Liver (tissue), 10 donors: ENCODE measurements at places on chromosomes 1 and 21. TPM values are rescaled to one million over a fixed set of nuclear protein-coding genes. Genes with fewer than 3 reads are reported as not detected.

The TMEM50B gene
- 31.8 TPM for total RNA-seq

The C1orf74 gene
- 1.8 TPM for total RNA-seq

The ABCA4 gene
- 1.5 TPM for total RNA-seq

The CLCA4 gene
- not detected for total RNA-seq

The S100A3 gene
- total RNA-seq, result not detected

The CD55 gene
- 11.0 TPM for total RNA-seq

GRCh38 chr1:105122041-105122440, 1372.3 kb downstream of the AMY1C start:
- DNase-seq, result no peak

DNA sequence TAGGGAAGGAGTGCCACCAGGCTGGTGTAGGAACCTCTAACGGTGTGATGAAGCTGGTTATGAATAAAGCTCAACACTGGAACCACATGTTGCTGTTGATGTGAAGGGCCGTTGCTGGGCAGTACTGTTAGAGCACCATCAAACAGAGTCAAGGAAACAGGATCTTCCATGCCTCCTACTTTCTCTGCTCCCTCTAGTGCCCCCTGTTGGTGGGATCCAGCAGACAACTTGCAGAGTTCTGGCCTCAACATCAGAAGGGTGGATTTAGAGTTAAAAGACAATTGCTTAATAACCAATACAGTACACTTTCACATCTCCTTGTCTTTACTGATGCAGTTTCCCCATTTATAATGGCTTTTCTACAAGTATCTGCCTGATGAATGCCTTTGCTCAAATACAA, 336.4 kb downstream of the NTNG1 start:
- no peak for DNase-seq

DNA sequence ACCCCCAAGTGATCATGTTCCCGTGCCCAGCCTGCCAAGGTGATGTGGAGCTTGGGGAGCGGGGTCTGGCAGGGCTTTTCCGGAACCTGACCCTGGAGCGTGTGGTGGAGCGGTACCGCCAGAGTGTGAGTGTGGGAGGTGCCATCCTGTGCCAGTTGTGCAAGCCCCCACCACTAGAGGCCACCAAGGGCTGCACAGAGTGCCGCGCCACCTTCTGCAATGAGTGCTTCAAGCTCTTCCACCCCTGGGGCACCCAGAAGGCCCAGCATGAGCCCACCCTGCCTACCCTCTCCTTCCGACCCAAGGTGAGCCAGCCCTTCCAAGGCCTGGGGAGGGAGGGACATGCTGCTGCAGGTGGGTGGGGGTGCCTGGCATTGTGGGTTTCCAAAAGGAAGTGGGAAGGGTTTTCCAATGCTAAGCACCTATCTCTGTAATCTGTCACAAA, 2.3 kb downstream of the TRIM46 start:
- peak; percentile 30 for DNase-seq

GRCh38 chr1:223843934-223844786, 1.6 kb downstream of the TP53BP2 start:
- no peak for DNase-seq

GRCh38 chr1:181972256-181972655, 89.3 kb downstream of the ZNF648 start:
- no peak for DNase-seq

DNA sequence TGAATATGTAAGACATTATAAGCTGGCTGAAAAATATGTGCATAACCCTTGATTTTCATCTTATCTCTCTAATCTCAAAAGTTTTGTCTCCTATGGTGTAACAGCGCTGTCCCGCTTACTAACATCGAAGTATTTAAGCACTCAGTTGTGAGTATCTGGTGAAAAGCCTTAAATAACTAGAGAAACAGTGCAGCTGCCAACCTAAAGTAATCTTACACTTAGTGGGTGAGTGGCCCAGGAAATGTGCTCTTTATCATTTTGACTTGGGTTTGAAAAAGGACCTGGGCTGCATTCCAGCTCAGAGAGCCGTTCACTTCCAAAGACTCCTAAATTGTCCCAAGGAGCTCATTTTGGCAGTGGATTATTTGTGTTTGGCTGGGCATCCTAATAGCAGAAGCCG, 225.9 kb downstream of the SPATA17 start:
- no peak for DNase-seq

- DNase-seq, result peak; percentile 82
Measured at GRCh38 chr1:16215882-16216753, 3.7 kb upstream of the ARHGEF19 start.

GRCh38 chr1:159854116-159854692, 8.3 kb downstream of the VSIG8 start:
- peak; percentile 51 for DNase-seq

GRCh38 chr1:230143534-230143933, 76.5 kb downstream of the GALNT2 start:
- DNase-seq, result no peak

DNA sequence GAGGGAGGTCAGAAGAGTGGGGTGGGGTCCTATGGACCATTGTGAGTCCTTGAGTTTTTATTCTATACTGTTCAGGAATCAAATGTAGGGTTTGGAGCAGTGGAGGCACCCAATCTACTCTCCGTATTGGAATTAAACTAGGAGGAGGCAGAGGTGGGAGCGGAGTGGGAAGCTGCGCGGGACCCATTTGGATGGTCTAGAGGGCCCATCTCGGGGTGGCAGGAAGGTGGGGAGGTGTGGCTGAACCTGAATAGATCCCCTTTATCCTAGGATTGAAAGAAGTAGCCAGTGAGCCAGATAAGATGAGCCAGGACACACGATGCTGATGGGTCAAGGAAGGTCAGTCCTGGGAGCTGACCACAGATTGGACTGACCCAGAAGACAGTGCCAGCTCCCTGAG, 325.8 kb downstream of the AJAP1 start:
- DNase-seq, result no peak

GRCh38 chr1:118116909-118117308, 68.1 kb downstream of the SPAG17 start:
- no peak for DNase-seq

DNA sequence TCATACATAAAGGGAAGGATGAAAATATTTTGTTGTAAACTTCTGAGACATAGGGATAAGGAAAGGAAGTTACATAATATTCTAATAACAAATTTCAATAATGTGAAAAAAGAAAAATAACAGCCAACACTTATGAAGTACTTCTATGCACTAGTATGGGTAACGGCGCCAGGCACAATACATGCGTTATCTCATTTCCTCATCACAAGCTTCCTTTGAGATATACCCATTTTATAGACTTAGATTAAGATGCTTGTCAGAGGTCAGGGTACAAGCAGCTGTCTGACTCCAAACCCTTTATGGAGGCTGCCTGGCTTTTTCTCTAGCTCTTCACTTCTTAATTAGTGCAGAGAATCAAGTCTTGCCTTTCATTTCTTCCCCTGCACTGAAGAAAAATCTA, 41.3 kb downstream of the TCP10L start:
- DNase-seq, result no peak
